ENCODE measurements at places on chromosomes 5 and 9. TPM values are rescaled to one million over a fixed set of nuclear protein-coding genes. Genes with fewer than 3 reads are reported as not detected.

The CFAP77 gene
- total RNA-seq, result not detected

The EPB41L4A gene
- total RNA-seq, result 1.00 TPM

The PCDHGB7 gene
- total RNA-seq, result 7.4 TPM

The CDH9 gene
- not detected for total RNA-seq

The ANKRD55 gene
- not detected for total RNA-seq

The TERT gene
- under 0.01 TPM for total RNA-seq

The SPAG8 gene
- 1.3 TPM for total RNA-seq

The ZNF354C gene
- total RNA-seq, result 9.4 TPM

The FOXD4L6 gene
- total RNA-seq, result 0.11 TPM

The ENTPD2 gene
- total RNA-seq, result not detected

The RNF183 gene
- 0.37 TPM for total RNA-seq

The PCDHB15 gene
- 0.37 TPM for total RNA-seq

The ADAMTS2 gene
- total RNA-seq, result 31.4 TPM
